ENCODE measurements at places on chromosomes 3 and 15.

DNA sequence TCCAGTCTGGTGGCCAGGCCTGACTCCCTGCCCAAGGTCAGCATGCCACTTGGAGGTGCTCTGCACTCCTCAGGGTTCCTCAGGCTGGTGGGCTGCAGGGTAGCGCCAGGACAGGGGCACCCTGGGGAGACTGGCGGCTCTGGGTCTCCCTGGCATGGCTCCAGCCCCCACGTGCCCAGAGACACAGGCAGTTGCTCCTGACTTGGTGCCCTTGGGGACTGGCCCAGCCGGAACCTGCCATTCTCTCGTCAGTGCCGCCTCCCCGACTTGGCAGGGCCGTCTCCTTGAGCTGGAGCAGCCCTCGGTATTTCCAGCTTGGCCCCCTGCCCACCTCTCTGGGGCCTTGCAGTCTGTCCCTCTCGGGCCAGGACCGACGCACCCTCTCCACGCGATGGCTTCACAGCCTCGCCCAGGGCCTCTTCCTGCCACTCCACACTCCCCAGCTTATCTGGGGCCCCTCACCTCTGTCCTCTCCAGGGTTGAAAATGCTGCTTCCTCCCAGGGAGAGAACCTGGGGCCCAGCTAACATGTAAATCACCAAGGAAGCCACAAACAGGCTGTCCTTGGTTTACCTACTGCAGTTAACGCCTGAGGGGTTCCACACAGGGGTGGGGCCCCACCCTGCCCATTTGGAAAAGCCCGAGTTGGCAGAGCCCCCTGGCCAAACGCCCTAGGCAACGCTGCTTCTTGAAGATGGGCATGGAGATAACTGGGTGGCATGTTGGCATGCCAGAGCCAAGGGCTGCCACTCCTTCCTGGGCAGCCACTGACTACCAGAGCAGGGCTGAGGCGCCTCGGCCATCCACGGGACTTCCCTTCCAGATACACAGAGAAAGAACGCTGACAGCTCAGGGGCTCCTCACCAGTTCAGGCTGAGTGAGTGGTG lies 61.4 kb downstream of the SMAD6 start:
- DNase-seq, result peak; percentile 20

- DNase-seq, result no peak
Measured at GRCh38 chr3:181687190-181687589, 24.5 kb upstream of the SOX2 start.

- peak; percentile 66 for DNase-seq
Measured at GRCh38 chr15:74901612-74902063, 5.0 kb downstream of the FAM219B start.

DNA sequence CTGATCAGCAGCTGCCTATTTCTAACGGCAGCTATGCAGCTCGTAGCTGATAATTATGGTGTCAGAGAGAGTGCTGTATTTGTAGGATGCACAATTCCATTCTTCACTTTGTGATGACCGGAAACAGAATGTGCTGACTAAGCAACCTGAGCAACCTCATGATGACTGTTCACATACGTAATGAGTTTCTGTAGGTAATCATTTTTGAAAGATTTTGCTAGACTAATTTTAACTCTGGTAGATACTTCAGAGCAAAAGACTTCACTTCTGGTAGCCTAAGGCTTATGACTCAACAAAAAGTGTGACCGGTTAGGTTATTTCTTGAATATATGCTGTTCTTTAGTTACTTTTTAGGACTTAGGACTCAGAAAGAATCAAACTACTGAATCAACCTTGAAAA lies 567.7 kb downstream of the NAALADL2 start:
- no peak for DNase-seq

DNA sequence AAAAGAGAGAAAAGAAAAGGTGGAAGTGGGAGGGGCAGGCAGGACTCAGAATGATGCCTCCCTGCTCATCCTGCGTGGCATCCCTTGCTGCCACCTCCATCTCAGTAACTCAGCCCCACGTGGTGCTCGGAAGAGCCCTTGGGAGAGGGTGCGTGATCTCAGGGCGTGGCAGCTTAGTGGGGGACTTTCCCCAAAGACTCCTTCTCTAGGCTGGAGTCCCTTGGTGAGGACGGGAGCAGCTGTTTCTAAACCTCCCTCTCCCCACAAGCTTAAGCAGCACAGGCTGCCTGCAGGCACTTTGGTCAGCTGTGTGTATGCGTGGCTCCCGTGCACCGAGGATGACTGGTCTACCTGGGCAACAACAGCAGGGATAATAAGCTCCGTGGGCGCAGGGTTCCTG lies 7.4 kb upstream of the ANPEP start:
- no peak for DNase-seq

DNA sequence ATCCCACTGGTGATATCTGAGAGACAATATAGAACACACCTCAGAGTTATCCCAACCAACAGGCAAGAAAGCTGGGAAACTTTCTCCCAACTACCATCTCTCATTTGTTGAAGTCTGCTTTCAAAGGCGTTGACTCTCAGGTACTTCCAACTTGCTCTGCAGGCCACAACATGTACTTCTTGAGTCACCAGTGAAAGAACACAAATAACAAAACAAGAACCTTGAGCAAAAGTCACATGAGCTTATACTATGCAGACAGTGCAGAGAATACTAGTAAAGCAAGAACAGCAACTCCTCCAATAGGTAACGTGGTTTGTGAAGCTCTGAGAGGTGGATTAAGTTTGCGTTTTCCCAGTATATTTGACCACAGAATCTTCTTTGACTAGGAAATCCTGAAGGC lies 20.6 kb downstream of the SNTN start:
- DNase-seq, result no peak

DNA sequence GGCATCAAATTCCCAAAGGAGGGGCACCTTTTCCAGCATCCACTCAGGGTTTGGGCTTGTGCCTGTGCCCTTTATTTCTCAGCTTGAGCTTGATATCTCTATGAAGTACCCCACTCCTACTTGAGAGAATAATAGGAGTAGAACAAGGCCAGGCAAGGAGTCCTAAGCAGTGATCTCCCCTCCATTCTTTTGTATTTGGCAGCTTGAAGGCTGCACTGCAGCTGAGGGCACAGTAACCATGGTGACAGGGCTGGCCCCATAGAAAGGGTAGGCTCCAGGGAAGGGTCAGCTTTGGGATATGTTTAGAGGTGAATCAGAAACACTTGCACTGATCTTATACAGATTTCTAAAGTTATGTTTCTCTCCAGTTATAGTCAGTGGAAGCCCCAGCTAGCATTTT lies 145.4 kb upstream of the SLC24A5 start:
- DNase-seq, result no peak
